ENCODE measurements at places on chromosomes 2 and 18.

- no peak for DNase-seq
These were observed 143.4 kb downstream of the UBE2E3 start for GRCh38 chr2:181123798-181124231.

DNA sequence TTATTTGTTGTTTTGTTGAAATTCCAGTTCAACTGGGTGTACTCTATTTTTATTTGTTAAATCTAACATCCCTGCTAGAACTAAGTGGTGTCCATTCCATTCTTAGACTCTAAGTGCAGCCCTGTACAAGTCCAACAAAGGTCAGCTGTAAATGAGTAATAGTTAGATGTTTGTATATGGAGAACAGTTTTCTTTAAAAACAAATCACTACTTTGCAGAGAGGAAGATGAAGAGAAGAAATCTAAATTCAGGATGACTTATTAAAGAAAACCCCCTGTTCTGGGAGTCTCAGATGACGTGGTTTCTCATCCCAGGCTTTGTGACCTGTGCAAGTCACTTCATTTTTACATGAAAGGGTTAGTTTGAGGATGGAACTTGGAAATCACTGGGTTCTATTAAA lies 57.9 kb downstream of the GALNT14 start:
- DNase-seq, result no peak

DNA sequence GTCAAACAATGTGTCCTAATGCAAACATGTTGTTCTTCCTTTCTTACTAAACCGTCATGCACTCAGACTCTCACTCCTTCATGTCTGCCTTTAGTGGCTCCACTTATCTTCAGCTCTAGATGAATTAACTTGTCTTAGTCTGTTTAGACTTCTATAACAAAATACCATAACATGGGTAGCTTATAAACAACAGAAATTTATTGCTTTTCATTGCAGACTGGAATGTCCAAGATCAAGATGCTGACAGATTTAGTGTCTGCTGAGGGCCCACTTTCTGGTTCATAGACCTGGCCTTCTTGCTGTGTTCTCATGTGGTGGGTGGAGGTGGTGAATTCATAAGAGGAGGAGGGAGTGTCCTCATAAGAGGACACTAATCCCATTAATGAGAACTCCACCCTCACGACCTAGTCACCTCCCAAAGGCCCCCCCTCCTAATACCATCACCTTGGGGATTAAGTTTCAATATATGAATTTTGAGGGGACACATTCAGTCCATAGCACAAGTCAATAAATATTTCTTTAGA lies 32.3 kb downstream of the RALBP1 start:
- DNase-seq, result peak; percentile 6

- no peak for DNase-seq
These were observed 5.2 kb upstream of the MOB1A start for GRCh38 chr2:74183878-74184277.

DNA sequence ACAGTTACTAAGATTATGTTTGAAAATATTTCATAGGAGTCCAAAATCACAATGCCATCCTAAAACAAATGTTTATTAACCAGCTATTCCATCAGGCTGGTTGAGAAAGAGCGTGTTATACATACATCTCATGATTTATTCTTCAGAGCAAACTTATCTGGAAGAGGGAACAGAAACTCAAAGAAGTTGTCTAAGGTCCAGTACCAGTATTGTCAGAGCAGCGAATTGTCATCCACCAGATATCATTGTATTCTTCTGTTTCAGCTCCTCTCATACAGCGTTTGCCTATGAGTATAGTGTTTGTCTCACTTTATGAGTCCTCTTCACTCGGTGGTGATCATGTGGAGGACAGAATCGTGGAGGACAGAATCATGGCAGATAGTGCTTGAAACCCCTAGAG lies 238.2 kb downstream of the OSR1 start:
- DNase-seq, result no peak

- DNase-seq, result no peak
These were observed 210.6 kb upstream of the EPAS1 start for GRCh38 chr2:46086578-46087070.

DNA sequence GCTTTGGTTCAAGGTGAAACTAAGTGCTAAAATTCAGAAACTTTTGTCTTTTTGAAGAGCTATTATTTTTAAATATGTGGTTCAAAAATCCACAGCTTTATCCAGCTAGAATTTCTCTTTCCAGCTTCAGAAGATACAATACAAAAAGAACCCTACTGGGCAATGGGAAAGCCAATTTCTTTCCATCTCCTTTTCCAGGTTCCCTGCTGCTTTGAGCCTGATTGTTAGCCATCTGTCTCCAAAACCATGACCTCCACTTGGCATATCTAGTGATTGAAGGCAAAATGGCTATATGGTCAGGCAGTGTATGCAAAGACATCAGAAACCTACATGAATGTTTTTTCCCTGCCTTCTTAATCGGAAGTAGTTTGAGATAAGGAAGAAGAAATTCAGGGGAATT lies 134.1 kb downstream of the KCNH7 start:
- DNase-seq, result no peak

- no peak for DNase-seq
These were observed 80.4 kb downstream of the ASXL2 start for GRCh38 chr2:25797620-25798488.

GRCh38 chr2:47903781-47904490 lies 2.4 kb downstream of the FBXO11 start:
- no peak for DNase-seq

DNA sequence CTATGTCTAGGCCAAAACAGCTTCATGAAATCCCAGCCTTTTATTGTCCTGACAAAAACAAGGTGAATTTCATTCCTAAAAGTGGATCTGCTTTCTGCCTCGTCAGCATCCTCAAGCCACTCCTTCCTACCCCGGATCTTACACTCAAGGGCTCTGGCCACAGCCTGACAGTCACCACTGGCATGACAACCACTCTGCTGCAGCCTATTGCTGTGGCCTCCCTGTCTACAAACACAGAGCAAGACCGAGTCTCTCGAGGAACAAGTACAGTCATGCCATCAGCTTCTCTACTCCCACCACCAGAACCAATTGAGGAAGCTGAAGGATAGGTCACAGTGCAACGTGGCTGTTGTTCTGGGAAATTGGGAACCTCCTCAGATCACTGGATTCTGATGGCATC lies 106.1 kb downstream of the ICA1L start:
- DNase-seq, result no peak

Data from NCI-H524 treated with DMSO at 0.1 percent for 48 hours (cell line).